ENCODE measurements at places on chromosomes 3 and 15.

- DNase-seq = no peak
These were observed 230.0 kb upstream of the LYSMD4 start for GRCh38 chr15:99963096-99963825.

DNA sequence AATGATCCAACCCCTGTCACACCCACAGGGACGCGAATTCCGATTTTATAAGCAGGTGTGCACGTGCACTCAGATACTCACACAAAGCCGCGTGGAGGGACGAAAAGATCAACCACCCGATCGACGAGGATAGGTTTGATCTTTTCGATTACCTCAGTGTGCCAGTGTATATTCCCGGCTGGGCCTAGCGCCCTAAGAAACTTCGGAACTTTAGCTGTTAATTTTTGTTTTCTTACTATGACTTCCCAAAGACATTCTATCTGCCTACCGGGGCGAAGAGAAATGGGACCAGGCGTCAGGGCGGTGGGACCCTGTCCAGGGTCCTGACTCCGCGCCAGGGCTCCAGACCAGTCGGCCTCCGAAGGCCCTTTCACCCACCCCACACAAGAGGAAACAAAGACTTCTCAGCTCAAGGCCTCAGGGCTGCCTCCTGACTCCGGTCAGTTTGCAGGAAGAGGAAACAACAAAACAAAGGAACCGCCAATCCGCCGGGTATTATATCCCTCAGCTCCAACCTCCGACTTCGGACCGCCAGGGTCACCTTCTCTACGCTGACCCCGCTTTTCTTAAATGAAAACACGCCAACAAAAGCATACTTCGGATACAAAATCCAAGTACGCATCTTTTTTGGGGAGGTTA, 6.8 kb downstream of the ONECUT1 start:
- DNase-seq = no peak

DNA sequence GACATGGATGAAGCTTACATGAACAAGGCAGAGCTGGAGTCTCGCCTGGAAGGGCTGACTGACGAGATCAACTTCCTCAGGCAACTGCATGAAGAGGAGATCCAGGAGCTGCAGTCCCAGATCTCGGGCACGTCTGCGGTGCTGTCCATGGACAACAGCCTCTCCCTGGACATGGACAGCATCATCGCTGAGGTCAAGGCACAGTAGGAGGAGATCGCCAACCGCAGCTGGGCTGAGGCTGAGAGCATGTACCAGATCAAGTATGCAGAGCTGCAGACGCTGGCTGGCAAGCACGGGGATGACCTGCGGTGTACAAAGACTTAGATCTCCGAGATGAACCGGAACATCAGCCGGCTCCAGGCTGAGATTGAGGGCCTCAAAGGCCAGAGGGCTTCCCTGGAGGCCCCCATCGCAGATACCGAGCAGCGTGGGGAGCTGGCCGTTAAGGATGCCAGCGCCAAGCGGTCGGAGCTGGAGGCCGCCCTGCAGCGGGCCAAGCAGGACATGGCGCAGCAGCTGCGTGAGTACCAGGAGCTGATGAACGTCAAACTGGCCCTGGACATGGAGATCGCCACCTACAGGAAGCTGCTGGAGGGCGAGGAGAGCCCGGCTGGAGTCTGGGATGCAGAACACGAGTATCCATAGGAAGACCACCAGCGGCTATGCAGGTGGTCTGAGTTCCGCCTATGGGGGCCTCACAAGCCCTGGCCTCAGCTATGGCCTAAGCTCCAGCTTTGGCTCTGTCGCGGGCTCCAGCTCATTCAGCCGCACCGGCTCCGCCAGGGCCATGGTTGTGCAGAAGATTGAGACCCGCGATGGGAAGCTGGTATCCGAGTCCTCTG, 77.6 kb downstream of the CLDN11 start:
- no peak for DNase-seq

GRCh38 chr3:132456571-132456970, 39.3 kb downstream of the DNAJC13 start:
- DNase-seq = no peak

DNA sequence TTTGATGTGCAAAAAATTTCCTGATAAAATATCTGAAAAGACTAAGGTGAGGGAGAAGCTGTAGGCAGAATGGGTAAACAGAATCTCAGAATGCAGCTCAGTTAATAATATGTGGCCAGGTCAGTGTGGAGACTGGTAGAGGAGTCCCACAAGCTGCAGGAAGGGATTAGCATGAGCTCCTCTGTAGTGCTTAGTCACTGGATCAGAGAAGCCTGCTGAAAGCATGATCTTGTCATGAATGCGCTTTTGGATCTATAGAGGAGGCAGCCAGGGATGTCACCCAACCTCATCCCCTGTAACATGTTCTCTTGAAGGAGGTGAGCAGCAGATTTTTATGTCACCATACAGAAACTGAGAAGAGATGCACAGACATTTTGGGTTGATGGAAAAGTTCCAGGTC, 1035.3 kb upstream of the GBE1 start:
- DNase-seq = no peak

DNA sequence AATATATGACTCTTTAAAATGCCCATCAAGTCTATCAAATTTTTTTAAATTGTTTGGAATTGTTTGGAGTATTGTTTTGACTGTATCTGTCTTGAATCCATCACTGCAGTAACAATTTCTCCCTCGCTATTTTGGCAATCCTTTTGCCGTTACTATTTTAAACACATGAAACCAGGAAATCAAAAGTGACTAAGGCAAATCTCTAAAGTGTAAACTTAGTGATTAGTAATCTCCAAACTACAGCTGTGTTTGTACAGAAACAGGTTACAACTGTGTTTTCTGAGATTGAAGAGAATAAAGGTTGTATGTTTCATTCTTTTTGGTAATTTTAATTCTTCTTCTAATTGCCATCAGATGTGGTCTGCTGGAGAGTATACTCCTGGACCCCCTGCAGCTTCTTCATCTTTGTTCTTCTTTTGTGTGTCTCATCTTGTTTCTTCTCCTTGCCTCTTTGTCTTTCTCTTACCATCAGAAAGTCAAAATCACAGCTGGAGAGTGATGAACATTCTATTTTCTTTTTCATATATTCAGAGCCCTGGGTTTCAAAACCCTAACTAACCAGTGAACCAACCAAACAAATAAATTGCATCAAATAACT, 465.4 kb downstream of the RBMS3 start:
- no peak for DNase-seq

- DNase-seq = no peak
These were observed 35.4 kb downstream of the CD200R1L start for GRCh38 chr3:112811131-112811884.

DNA sequence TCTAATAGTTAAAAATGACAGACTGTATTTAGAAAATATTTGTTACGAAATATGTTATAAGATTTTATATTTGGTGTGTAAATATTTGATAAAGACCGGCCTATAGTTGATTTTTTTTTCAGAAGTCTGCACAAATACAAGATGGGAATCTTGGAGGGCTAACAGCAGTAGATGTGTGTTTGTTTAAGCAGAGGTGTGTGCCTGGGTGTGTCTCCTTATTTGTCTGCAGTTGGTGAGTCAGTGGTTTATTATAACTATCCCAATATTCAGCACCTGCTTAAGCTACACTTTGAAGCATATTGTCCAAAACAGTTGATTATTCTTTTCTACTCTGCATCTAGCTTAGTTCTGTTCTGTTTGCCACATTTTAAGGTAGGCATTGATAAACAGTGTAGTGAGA, 12.4 kb downstream of the GLCE start:
- no peak for DNase-seq

GRCh38 chr3:73098873-73099272, 37.4 kb downstream of the EBLN2 start:
- DNase-seq = no peak

DNA sequence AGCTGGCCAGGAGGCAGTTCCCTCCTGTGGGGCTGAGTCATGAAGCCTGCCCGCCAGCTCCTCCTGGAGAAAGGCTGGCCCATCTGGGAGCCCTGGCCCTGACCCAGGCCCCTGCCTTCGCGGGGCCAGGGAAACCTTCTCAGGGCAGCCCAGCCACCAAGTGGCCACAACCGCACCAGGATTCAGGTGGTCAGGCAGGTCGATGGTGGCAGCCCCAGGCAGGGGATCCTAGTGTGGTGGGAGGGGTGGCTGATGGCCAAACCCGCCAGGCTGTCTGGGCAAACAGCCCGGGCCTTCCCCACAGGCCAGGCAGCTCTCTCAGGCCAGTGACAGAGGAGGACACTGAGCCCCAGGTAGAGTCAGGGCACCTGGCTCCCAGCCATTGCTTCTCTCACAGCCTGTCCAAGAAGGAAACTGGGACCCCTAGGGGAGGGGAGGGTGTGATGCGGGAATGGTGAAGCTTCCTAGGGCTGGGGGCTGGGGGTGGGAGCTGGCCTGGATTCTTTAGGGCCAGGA, 1.2 kb downstream of the TWF2 start:
- DNase-seq = no peak

GRCh38 chr15:46297766-46298165, 662.9 kb downstream of the SQOR start:
- DNase-seq = no peak

Data from CD8-positive, alpha-beta memory T cell (primary cell).